ENCODE measurements at places on chromosomes 6 and 20.

DNA sequence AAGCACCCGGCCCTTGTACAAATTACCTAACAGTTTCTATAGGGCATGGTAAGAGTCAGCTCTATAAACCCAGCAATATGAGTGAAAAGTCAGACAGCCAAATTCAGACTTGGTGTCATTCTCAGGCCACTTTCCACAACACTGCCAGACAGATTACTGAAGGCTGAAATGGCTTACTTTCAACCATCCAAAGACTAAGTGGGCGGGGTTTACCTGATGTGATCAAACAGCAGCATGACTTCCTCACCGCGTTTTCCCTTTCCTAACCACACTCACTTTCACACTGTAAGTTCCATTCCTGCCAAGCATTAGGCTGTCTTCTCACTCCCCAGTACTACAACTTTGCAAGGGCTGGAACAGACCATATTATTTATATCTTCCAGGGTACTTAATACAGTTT, 85.9 kb downstream of the SMLR1 start:
- DNase-seq: no peak

DNA sequence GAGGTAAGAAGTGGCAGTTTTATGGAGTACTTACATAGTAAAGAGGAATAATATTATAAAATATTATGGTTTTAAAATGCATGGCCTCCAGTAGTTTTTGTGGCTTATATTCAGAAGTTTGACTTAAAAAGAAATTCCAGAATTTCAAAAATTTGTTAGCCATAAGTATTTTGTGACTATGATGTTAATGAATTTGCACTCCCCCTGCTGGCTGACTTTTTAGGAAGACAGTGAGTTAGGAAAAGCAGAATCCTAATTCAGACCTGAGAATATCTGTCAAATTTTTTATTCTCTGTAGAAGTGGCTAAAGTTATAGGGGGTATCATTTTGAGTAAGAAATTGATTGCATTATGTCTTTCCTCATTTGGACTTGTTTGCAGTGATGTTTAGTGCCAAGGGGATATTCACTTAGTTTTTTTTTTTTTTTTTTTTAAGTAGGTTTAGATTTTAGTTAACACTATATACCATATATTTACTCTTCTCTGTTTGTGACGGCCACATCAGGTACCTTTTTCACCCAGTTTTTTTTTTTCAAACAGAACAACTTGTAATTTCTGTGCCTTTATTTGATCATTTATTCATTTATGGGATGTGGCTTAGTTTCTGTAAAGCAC, 40.8 kb downstream of the ZFAND3 start:
- no peak for DNase-seq

DNA sequence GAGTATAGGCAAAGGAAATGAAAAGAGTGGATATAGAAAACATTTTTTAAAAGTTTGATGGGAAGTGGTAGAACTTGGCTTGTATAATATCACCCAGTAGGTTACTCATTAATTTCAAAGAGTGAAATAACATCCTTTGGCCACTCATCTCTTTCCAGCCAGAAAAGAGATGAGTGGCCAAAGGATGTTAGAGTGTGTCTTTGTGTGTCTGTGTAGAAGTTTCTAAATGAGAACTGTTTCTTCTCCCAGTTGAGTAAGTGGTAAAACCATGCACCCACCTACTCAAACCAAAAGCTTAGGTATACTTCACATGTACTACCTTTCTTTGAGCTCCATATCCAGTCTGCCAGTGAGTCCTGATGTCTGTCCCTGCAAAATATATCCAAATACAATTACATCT, 47.7 kb upstream of the TMEM244 start:
- no peak for DNase-seq

DNA sequence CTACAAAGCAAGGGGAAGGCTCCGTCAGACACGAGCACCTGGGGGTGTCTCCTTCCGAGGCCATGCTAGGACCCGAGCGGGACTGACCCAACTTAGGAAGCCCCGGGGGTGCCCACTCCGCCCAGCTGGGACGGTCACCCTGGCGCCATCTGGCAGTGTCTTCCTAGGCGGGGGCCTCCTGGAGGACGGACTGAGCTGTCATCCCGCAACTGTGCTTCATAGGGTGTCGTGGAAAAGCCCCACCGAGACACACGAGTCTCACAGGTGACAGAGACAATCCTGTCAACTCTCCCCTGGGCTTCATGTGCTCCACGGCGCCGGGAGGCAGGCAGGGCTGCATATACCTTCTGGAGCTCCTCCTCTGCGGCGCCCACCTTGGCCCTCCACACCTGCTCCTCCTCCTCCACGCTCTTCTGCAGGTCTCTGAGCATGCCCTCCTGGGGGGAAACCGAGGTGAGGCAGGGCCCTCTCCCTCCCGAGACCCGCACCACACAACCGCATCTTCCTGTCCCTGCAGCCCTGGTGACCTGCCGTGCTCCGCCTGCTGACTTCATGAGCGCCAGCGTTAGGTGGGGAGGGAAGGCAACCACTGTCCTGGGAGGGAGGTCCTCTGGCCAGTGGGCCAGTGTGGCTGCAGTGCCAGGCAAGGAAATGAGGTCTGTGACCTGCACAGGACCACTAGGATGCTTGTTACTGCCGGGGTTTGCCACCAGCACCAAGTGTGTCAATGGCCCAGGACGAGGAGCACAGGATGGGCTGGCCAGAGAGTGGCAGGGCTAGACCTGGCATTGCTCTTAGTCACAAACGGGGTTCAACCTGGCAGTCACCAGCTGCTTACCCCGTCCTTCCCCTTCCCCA, 50.7 kb downstream of the DSTN start:
- no peak for DNase-seq

- no peak for DNase-seq
Measured at GRCh38 chr6:15160812-15161211, 85.1 kb upstream of the JARID2 start.

DNA sequence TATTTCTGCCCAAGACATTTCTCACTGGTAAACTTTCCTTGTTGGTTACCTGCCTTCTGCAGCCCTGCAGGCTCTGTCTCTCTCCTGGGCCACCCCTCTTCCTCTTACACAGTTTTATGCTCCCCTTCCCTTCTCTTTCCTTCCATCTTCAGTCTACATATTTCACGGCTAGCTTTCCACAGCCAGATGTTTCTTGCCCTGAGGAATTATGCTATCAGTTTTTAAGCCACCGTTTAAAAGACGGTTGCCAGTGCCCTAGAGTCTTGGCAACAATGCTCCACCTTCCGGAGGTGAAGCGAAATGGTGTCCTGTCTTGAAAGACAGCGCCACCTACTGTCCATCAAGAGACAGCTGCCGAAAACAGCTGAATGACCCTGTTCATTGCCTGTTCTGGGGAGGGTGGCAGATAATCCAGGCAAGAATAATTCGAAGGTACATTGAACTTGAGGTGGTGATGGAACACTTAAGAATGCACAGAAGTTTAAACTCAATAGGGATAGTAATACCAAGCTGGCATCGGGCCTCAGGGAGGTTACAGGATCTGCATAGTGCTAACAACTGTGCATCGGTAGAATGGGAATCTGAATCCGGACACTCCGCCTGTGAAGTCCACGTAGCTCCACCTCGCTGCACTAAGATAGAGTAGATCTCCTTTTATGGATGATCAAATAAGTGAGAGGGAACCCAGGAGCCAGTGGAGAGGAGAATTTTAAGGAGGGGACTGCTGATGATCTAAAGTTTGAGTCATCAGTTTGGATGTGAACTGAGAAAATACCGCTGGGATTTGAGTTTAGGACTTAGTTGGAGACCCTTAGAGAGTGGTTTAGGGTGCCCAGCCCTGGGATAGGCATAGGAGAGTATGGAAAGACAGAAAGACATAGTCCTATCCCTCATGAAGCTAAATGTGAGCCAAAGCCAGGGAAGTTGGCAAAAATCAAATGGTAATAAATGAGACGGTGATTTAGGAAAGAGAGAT, 4.8 kb upstream of the TRIM40 start:
- DNase-seq: peak; percentile 88

- no peak for DNase-seq
Measured at GRCh38 chr20:13418263-13419229, 197.5 kb downstream of the ISM1 start.

- DNase-seq: no peak
Measured at GRCh38 chr6:134398453-134398852, 80.5 kb upstream of the SGK1 start.

GRCh38 chr6:13012977-13013680, 296.6 kb downstream of the PHACTR1 start:
- no peak for DNase-seq

DNA sequence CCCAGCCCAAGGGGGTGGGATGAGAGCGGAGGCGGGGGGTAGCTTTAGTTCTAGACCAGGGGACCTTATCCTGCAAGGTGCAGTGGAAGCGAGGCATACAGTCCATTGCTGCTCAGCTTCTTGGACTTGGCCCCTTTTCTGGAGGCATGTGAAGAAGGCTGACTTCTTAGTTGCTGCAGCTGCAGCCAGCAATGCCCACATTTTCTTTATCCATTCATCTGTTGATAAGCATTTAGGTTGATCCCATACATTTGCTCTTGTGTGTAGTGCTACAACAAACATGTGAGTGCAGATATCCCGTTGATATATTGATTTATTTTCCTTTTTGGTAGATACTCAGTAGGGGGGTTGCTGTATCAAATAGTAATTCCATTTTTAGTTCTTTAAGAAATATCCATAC, 461.2 kb upstream of the IMPG1 start:
- no peak for DNase-seq

DNA sequence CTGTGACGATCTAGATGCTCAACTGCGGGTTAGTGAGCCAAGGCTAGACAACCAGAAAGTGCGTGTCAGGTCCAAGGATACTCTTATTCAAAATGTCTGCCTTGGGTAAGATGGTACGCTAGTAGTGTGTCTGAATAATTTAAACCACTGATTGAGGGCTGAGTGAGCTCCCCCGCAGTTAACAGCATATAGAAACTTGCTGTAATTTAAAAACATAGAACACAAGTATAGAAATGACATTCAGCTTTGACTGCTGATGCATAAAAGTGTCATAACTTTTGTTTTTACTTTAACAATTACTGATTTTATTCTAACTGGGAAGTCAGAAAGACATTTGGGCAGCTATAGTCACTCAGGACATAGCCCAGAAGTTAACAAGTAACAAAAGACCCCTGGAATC, 45.6 kb upstream of the SLC22A1 start:
- DNase-seq: no peak

GRCh38 chr20:16664020-16664419, 65.8 kb upstream of the SNRPB2 start:
- no peak for DNase-seq

- DNase-seq: no peak
Measured at GRCh38 chr6:142839686-142840040, 105.3 kb downstream of the HIVEP2 start.

DNA sequence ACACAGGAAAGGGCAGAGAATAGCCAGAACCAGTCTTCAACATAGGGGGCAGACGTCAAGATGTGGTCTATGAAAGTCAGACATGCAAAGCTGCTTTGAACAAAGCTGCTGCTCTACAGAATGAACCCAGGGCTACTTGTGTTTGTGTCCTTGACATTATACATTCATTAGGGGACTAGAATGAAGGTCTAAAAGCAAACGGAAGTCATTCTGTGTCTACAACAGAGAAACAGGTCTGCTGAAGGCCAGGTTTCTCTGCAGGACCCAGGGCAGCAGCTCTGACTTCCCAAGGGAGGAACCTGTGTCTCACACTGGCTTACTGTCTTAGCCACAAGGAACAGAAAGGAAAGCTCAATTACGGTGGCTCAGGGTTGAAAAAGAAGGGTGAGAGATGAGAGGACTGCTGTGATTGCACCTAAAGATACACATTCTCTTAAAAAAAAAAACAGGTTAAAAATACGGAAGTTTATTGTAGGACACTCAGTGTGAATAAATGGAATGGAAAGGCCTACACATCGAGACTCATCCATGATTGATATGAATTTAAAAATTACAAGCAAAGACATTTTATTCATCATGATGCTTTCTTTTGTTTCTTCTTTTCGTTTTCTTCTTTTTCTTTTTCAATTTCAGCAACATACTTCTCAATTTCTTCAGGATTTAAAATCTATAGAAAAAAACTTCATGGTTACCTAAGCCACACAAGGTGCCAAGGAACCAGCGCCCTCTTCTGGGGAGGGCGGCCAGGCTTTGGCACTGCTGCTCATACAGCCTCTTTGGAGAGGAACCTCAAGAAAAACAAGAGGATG, 6.7 kb downstream of the PSMA7 start:
- DNase-seq: peak; percentile 89

- DNase-seq: no peak
Measured at GRCh38 chr6:45192556-45192955, 135.6 kb upstream of the RUNX2 start.

- DNase-seq: no peak
Measured at GRCh38 chr6:39063526-39063925, 14.9 kb downstream of the GLP1R start.

DNA sequence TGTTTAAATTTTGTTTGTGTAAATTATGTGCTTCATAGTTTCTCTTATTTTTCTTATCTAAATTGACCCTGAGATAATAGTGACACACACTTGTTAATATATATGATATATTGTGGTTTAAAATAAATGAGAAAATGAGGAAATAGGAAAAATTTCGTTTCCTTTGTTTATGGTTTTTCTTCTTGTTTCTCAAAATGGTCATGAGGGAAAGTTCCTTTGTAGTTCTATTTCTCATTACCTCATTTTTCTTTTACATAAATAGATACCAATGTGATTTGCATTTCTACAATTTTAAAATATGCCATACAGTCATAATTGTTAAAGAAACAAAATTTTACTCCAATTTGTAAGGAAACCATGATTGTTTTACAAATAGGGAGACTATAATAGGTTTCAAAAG, 9.2 kb downstream of the OR2A4 start:
- DNase-seq: no peak

GRCh38 chr6:11563793-11564192, 26.2 kb downstream of the TMEM170B start:
- no peak for DNase-seq

DNA sequence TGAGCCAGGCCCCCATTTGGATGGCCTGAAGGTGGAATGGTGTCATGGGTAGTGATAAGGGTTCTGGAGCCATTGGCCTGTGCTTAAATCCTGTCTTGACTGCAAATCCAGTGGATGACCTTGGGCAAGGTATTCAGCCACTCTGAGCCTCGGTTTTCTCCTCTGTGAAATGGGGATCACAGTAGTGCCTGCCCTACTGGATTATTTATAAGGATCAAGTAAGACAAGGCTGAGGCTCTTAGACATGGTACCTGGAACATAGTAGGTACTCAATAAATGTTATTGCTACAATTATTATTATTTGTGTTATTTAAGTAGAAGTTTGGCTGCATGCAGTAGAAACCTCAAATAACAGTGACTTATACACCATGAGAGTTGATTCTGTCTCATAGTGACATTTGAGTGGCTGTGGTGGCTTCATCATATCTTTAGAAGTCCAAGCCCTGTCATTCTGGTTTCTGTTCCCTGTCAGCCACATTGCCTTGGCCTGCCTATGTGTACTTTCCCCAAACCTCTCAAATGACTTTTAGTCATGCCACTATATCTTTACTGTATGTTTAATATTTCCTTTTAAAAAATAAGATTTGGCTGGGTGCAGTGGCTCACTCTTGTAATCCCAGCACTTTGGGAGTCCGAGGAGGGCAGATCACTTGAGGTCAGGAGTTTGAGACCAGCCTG, 37.6 kb upstream of the CHMP4B start:
- DNase-seq: no peak

DNA sequence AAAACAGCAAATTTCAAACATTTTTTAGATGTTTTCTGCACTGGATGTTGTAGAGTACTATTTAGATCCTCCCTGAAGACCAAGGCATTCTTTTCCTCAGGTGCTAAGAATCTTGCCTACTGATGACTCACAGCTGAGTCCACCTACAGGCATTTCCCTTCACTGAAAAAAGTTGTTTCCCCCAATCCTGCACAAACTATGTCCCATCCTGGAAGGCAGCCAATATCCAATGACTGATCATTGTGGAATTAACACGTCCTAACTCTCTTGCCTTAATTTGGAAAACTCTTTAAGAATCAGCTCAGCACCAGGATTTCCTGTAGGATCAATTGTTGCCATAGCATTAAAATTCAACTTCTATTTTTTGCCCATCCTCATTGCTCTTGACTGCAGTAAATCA, 268.4 kb upstream of the IRAK1BP1 start:
- DNase-seq: peak; percentile 20

All from HTR-8/SVneo (cell line).